Panc1 (cell line): ENCODE measurements at places on chromosomes 11 and 22. TPM values are rescaled to one million over a fixed set of nuclear protein-coding genes. Genes with fewer than 3 reads are reported as not detected.

The SCN2B gene
- total RNA-seq = not detected

DNA sequence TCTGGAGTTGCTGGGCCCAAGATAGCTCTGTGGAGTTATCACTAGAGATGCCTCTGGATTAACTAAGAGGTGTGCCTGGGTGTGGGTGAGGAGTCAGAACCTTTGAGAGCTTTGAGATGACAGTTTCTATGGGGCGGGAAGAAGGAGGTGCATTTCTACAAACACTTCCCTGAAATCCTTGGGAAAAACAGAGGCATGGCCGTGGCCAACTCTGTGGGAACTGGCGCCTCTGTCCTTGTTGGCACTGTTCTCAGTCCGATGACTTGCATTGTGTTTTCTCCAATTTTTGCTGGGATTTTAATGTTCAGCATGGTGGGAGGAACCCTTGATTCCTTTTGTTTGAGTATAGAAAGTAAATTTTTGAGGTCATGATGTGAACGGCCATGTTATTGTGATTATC, 115.8 kb upstream of the PARVA start:
- no peak for DNase-seq

The PGA5 gene
- not detected for total RNA-seq

- DNase-seq = no peak
Measured at GRCh38 chr11:63821411-63821810, 8.2 kb downstream of the SPINDOC start.

The OR51I2 gene
- not detected for total RNA-seq

The CYP2D6 gene
- 2.7 TPM for total RNA-seq

DNA sequence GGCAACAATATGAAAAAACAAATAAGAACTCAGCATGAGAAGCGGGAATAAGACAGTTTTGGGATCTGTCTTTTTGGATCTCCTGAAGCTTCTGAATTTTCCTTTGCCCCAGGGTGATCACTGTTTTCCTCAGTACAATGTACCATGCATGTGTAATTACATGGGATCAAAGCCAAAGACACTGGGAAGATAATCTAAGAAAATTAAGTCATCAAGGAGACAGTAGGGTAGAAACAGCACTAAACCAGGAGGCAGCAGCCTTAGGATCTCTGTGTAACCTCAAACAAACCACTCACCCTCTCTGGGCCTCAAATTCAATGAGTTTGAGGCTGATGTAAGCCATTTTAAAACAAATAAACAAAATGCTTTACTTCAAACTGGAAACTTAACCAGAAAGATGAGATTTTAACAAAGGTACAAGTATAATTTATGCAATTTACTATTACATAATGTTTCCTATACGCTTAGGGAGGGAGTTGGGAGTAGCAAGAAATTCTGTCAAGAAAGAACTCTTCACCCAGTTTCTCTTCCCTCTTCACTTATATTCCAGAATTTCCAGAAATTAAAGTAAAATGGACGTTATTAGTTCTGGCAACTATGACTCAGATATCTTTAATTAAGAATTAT, 77.0 kb downstream of the RAB30 start:
- no peak for DNase-seq

DNA sequence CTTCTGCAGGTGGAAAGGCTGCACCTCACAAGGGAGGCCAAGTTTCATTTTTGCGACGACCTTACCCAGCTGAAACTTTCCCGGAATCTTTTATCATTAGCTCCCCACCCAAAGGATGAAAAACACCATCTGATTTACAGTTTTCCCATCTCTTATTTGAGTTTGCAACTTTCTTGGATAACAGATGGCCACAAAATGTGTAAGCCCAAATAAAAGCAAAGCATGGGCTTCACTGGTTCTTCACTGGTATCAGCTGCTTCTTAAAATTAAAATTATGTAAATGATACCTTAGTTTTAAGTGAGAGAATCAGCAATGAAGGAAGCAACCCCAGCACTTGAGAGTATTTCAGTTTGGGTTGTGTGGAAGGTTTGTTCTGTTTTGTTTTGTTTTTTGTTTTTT, 55.8 kb downstream of the PARVA start:
- no peak for DNase-seq

DNA sequence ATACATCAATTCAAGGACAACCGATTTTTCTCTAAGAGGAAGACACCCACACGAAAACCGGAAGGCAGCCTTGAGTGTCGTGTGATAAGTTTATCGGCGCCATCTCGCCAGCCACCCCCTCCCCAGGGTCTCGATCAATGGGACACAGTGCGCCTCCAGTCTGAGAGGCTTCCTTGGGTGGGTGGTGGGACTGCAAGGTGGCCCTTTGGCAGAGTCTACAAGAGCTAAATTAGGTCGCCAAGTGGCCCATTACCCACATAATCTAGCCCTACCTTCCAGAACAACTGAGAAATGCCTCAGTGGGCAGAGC, 64.0 kb downstream of the CD6 start:
- no peak for DNase-seq

DNA sequence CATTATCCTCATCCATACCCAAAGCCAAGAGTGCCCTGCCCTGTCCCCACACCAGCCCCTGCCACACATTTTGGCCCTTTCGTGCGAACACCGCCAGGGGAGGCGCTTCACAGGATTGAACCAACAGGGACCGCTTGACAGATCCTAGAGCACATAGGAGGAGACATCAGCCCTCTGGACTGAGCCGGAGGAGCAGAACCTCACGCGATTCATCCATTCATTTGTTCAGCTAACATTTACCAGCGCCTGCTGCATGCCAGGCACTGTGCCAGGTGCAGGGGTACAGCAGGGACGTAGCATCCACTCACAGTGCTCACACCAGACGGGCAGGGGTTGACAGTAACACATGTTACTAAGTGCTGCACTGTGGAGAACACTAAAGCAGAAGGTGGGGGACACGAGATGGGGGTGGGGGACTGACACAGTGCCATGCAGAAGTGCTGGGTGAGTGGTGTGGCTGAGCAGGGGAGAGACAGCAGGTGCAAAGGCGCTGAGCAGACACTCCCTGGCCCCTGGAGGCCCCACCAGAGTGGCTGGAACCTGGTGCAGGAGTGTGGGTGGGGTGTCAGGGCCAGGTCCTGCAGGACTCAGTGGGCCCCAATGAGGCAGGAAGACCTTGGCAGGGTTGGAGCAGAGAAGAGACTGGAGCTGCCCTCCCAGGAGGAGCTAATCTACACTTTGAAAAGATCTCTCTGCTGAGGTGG, 3.4 kb downstream of the GNAZ start:
- DNase-seq = no peak

The PHETA2 gene
- total RNA-seq = 1.3 TPM

DNA sequence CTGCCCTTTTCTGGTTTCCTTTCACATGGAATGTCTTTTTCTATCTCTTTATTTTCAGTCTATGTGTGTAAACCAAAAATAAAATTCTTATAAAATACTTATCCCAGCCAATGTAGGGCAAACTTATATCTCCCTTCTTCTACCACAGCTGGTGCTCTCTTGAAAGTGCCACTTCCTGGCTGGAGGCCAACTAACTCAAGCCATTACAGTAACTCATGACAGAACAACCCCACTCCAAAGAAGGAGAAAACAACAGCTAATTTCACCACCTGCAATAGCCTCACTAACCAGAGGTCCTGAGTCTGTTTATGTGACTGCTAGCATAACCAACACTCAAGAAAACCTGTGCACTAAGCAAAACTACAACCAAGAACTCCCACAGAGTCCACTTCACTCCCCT, 74.9 kb upstream of the DBX1 start:
- no peak for DNase-seq

DNA sequence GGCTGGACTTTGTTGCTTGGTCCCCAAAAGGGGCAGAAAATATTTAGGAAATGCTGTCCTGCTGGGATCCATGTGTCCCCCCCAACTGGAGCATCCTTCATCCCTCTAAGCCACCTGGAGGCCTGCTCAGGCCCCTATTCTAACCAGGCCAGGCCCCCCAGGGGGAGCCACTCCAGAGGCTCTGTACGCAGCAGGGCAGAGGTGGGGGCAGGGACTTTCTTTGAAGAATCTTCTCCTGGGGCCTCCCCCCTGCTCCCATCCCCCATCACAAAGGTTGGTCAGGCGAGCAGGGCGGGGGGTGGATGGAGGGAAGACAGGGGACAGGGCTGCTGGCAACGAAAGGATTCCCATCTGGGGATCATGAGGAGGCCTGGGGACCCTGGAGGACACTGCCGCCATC, 170.8 kb downstream of the MN1 start:
- no peak for DNase-seq

- no peak for DNase-seq
Measured at GRCh38 chr11:116471608-116472256, 301.1 kb downstream of the BUD13 start.

GRCh38 chr11:90823446-90823845, 600.6 kb upstream of the CHORDC1 start:
- DNase-seq = no peak

The PMM1 gene
- 30.5 TPM for total RNA-seq

DNA sequence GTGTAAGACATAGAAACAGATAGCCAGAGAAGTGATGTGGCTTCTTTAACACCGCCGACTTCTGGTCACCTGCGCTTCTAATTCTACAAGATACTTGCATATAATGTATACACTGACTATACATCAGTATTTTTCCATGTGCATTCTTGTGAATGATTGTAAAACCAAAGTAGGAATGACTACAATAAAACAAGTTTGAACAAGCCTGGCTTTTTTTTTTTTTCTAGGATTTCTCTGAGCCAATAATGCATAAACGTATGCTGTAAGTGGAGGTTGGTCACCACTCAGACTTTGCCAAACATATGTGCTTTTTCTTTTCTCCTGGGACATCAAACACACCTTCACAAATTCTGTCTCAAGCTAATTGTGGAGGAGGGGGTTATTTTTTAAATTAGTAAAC, 237.8 kb upstream of the KIRREL3 start:
- DNase-seq = no peak

The APOL5 gene
- total RNA-seq = not detected

DNA sequence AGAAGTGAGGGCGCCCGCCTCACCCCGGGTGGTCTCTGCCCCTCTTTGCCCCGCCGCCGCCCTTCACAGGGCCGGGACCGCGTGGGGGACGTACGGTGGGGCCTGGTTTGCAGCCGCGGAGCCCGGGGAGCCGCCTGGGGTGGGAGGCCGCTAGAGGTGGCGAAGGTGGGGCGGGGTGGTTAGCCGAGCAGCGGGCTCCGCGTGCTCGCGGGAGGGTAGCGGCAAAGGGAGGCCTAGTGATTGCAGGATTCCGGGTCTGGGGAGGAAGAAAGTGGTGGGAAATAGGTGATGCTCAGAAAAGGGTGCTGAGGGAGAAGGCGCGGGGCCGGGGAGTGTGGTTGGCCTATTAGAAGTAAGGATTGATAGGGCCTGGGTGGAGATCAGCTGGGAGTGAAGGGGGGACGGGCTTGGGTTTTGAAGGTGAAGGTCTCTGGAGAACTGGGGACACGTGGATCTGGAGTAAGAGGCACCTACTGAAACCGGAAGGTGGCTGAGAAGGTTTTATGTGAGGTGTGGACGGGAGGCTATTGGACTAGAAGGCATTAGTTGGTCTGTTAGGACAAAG, 571 bp downstream of the FAR1 start:
- DNase-seq = no peak

The CELSR1 gene
- 30.7 TPM for total RNA-seq

The GAB4 gene
- not detected for total RNA-seq

GRCh38 chr11:34236572-34236971, 121.2 kb downstream of the ABTB2 start:
- no peak for DNase-seq

The APOA5 gene
- total RNA-seq = 0.39 TPM

DNA sequence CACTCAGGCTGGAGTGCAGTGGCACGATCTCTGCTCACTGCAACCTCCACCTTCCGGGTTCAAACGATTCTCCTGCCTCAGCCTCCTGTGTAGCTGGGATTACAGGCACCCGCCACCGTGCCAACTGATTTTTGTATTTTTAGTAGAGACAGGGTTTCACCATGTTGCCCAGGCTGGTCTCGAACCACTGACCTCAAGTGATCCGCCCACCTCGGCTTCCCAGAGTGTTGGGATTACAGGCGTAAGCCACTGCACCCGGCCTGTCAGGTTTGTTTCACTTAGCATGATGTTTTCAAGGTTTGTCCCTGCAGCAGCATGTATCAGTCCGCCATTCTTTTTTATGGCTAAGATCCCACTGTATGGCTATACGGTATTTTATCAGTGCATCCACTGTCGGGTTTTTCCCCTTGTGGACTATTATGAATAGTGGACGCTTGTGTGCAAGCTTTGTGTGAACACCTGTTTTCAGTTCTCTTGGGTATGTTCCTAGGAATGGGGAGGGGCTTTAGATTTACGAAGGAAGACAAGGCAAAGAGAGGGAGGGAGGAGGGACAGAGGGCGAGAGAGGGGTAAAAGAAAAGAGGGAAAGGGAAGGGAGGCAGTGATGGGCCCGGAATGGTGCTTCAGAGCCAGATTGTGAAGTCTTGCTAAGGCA, 13.9 kb upstream of the CDC42EP2 start:
- DNase-seq = no peak

- no peak for DNase-seq
Measured at GRCh38 chr11:81495699-81496292, 1237.9 kb downstream of the FAM181B start.

DNA sequence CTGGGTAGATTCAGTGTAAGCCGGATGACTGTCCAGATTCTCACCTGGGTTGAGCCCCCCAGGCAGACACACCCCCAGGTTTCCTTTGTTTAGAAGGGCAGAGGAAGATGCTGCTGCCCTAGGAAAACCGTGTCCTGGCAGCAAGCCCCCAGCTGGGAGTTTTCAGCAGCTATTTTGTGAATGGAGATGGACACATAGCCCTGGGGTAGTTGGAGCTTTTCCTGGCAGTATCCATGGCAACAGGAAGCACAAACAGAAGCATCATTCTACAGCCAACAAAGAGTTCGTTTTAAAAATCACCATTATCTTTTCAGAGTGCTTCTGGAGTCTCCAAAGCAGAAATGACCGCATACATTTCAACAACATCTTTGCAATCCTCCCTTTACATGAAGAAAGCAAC, 245.5 kb downstream of the BRD1 start:
- DNase-seq = no peak

The MS4A12 gene
- total RNA-seq = not detected

GRCh38 chr11:116687458-116688201, 85.2 kb downstream of the BUD13 start:
- DNase-seq = no peak

DNA sequence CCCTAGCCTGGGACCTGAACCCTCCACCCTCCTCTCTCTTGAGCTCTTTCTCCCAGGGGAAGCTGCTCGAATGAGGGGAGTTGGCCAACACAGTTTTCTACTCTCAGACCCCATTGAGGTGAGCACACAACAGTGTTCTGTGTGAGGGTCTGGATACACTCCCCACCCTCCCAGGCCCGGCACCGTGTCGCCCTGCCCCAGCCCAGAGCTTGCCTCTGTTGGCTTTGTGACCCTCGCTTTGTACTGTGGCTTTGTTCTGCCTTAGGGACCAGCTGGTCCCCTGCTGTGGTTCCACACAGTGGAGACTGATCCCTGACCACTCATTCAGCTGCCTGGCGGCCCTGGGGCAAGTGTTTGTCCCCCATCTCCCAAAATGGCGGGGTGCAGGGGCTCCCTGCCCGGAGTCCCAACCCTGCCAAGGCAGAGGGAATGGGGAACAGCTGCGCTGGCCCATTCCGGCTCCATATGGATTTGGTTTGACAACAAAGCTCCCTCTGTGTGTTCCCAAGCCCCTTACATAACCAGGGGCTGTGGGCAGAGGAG, 8.3 kb downstream of the ST3GAL4 start:
- no peak for DNase-seq
